AG04449 (cell line): ENCODE measurements at places on chromosomes 7 and 10.

DNA sequence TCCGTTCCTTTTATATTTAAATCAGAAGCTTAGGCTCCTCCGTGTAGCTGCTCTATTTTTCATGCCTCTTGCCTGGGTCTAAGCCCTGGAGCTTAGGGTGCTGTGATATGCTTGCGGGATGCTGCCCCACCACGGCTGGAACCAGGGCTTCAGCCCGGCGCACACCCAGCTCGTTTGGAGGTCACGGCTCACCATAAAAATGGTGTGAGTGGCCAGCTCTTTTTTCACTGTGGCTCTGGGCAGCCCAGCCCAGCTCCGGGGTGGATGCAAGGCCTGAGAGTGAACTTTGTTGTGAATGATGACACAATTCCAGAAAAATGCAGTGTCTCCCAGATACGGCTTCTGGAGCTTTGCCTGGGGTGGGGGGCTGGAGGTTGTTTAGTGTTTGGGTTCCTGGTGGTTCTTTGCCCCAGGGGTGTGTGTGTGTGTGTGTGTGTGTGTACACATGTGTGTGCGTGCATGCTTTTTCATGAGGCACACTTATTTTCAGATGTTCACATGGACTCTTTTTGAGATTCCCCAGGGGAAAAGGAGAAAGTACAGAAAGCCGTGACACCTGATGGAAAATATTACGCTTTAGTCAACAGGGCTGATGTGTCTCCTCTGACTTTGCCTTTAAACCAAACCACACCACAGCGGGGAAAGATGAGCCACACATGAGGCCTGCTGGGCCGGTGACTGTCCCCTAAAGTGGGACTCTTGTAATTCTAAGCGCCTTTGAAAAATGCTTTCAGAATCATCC is 46.2 kb downstream of the GRK5 start:
- peak; percentile 67 for DNase-seq

GRCh38 chr7:157441023-157441399 is 104.2 kb downstream of the DNAJB6 start:
- DNase-seq = no peak

DNA sequence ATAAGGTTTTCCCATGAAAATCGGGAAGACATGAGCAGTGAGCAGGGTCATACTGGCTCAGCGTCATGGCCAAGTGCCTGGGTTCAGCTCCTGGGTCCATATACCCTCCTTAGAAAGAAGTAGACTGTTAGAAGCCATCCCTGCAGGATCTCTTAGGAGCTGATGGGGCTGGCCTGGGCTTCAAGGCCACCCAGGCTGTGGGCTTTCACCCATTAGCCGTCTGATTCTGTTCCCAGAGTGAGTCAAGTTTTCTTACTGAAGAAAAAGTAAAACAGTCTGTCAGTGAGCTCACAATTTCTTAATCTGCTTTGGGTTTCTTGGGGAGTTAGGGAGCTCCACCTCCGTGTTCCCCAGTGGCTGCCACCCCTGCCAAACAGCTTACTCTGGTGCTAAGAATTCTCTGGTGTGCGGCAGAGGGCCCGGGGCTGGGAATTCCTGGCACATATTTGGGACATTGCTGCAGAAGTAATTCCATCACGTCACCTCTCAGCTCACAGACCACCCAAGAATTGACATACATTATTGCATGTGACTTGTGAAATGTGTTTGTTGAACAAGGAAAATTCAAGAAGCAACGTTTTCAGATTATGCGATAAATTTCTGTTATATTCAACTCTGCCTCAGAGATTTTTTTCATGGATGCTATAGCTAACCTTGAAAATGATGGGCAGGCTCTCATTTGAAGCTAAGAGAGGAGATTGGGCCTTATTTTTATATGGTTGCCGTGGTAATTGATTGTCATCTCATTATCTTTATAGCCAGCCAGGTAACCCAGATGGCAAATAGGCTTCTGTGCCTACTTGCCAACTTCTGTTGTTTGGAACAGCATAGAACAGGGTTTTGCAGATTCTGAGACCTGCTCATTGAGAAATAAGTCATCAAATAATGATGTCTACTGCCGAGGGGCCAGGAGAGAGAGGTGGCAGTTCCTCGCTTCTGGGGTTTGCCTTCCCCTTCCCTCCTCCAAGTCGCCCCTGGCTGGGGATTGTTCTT is 166.4 kb downstream of the CHN2 start:
- no peak for DNase-seq

- DNase-seq = no peak
Measured at GRCh38 chr10:83553366-83553765, 585.9 kb upstream of the GHITM start.

- no peak for DNase-seq
Measured at GRCh38 chr10:59750155-59750945, 2.9 kb downstream of the MRLN start.

DNA sequence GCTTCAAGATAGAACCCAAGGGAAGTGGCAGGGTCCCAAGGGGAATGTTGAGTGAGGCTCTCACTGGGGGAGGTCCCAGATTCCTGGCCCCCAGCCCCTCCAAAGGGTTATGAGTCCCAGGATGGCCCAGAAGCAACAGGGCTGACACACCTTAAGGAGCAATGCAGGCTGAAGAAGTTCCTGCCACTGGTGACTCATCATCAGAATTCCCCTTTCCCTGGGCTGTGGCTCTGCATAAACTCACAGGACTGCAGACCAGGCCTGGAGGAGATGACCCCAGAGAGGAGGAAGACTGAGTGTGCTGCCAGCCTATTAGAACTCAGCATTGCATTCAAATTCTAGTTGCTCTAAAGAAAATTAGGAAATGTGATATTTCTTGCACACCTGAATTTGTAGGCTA is 126.7 kb downstream of the DPP6 start:
- no peak for DNase-seq

- no peak for DNase-seq
Measured at GRCh38 chr7:77908664-77909063, 110.1 kb downstream of the PHTF2 start.

DNA sequence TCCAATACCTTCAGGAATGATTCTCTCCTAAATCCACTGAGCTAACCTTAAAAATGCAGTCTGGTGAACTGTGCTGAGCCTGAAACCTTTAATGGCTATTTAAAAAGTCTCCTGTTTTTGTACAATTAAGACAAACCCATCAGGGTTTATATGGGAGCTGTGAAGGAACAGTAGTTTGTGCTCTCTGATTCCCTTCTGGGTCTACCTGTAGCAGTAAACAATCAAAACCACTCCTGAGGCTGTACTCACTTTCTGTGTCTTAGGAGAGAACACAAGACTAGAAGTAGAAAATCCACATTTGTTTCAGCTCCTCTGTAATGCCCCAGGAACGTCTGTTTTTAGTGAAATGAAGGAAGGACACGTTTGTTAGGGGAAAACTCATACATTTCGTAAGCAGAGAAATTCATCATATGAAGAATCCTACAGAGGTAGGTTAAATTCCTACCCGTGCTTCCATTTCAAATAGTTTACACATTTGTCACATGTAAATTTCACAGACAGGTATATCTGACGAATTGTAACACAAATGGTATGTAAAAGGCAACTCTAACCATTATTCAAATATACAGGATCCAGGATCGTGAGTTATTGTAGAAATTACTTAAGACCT is 2.6 kb downstream of the CUX1 start:
- DNase-seq = no peak

GRCh38 chr7:50185208-50185607 is 92.2 kb upstream of the ZPBP start:
- DNase-seq = no peak
